Muscle of arm (tissue), 14 donors: ENCODE measurements at places on chromosomes 11 and 22. TPM values are rescaled to one million over a fixed set of nuclear protein-coding genes. Genes with fewer than 3 reads are reported as not detected.
A peak's percentile ranks its signal among the peaks of the same experiment; 100 is the strongest.

DNA sequence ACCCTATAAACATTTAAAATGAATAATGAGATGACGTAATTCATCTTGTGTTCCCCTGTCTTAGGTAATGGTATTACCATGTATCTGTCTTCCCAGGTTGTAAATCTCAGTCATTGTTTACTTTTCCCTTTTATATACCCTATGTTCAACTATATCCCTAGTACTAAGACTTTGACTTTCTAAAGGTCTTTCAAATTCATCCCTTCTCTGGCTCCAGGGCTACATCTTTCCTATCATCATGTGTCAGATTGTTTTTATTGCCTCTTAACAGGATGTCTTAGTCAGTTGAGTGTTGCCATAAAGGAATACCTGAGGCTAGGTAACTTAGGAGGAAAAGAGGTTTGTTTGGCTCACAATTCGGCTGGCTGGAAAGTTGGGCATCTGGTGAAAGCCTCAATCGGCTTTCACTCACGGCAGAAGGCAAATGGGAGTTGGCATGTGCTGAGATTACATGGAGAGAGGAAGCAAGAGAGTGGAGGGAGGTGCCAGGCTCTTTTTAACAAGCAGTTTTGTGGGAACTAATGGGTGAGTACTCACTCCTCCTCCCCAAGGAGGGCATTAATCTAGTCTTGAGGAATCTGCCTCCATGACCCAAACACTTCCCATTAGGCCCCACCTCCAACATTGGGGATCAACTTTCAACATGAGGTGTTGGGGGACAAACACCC lies 11.6 kb upstream of the DLAT start:
- DNase-seq = no peak

- no peak for DNase-seq
Measured at GRCh38 chr11:128411812-128412211, 175.5 kb downstream of the ETS1 start.

Gene PVALB
- 2.8 TPM for polyA plus RNA-seq

Gene ACR
- polyA plus RNA-seq = not detected

- DNase-seq = no peak
Measured at GRCh38 chr22:30240541-30241417, 5.8 kb downstream of the LIF start.

GRCh38 chr11:6403539-6403938 lies 13.3 kb downstream of the SMPD1 start:
- DNase-seq = no peak

DNA sequence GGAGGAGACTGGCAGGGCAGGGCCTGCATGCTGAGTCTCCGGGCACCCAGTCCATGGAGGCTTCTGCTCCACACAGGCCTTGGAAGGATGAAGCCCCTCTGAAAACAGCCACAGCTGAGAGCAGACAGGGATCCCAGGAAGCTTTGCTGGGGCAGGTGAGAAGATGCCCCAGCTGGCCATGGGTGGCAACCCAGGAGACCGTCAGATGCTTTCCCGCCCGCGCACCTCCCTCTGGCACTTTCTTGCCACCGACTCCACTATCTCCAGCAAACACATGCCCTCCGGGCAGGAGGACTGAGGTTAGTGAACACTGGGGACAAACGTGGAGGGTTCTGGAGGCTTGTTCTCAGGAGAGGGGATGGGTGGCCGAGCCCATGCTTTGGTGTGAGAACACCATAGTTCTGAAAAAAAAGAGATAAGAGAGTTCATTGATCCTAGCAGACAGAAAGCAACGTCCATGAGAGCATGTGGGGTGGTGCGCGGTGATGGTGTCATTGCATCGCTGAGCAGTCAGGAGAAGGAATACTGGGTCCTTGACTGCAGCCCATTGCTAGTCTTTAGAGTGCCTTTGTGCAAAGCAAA lies 2.3 kb downstream of the C1QTNF6 start:
- DNase-seq = no peak

GRCh38 chr11:110711776-110712658 lies at the start of gene ARHGAP20:
TSS of gene ARHGAP20 (minus strand) at chr11:110712437. CDS start at chr11:110712231, 206 bp downstream.
- peak; percentile 74 for DNase-seq

GRCh38 chr22:46752286-46752987 lies 10.0 kb upstream of the TBC1D22A start:
- DNase-seq = no peak

- DNase-seq = no peak
Measured at GRCh38 chr11:120834686-120835210, 189.2 kb upstream of the TBCEL start.

DNA sequence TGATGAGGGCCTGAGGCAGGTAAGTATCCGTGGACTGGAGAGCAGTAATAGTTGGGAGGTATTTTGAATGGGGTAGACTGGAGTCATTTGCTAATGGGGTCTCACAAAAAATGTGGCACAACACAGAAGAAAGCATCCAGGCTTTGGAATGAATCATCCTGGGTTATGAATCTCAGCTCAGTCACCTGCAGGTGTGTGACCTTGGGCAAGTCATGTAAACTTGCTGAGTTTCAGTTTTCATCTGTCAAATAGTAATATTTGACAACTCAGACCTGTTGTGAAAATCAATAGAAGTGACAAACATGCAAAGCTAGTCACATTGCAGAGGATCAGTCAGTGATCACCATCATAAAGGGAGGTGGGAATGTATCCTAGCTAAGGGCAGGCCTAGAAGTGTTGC lies 232.0 kb upstream of the TENM4 start:
- no peak for DNase-seq

DNA sequence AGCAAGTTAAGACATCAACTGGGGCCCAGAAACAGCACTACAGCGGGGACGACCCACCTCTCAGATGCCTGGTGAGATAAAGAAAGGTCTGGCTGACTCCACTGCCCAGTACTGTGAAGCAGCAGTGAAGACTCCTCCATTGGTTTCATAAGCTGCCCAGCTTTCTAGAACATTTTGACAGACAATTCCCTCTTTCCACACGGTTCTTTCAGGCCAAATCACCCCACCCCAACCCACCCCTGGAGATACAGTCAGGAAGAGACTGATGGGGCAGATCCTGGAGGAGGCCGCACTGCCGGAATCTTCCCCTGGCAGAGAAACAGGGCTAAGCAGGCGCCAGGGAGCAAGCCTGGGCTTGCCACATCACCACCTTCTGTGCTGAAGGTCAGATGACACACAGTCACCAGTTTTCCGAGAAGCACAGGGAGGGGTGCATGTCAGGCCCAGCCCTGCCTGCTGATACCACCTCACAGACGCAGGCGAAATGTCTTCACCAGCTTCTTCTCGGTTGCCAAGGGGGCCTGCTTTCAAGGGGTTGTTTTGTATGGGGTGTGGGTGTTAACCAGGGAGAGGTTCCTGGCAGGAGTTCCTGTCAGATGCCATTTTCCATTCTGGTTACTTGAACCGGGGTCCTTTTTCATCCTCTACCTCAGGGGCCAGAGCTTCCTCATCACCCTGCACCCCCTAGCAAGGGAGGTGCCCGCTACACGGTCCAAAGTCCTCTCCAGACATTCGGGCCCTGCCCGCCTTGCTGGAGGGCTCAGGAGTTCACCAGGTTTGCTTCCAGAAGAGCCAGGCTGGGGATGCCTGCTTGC lies 1.4 kb upstream of the NEAT1 start:
- DNase-seq = peak; percentile 83

- DNase-seq = no peak
Measured at GRCh38 chr11:6258571-6259081, 1.0 kb upstream of the CCKBR start.

Gene TYR
- polyA plus RNA-seq = 1.5 TPM

GRCh38 chr11:116731097-116731761 lies 41.6 kb downstream of the BUD13 start:
- no peak for DNase-seq

Gene ESAM
- 51.7 TPM for polyA plus RNA-seq

Gene UPK3A
- not detected for polyA plus RNA-seq

Gene OR2AG2
- polyA plus RNA-seq = not detected

DNA sequence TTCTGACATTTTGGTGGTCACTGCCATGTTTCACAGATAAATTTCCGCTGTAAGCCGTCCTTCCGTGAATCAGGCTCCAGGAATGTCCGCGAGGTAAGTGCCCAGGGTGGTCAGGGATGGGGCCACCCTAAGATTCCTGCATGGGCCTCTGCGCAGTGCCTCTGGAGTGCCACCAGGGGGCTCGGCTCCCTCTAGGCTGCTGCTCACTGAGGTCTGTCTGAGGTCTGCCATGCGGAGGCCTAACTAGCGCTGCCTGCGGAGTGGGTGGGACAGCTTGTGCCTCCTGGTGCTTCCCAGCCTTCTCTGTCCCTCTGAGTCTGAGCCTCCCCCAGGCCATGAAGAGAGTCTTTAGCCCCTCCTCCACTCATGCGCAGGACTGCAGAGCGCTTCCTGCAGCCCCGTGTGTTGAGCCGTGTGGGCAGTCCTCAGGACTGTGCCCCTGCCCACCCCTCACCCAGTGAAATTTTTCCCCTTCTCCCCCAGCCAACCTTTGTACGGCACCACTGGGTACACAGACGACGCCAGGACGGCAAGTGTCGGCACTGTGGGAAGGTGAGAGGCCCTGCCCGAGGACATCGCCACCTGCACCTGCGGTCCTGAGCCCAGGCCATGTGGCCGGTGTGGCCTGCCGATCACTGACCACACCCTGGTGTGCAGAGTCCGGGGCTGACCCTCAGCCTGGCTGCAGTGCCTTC lies 11.9 kb upstream of the MDK start:
- no peak for DNase-seq

- no peak for DNase-seq
Measured at GRCh38 chr11:109423466-109424190, 1.6 kb downstream of the C11orf87 start.

- DNase-seq = no peak
Measured at GRCh38 chr11:56846631-56847576, 98.4 kb upstream of the OR9G4 start.

GRCh38 chr22:50396751-50397370 lies 53.7 kb downstream of the PPP6R2 start:
- no peak for DNase-seq

DNA sequence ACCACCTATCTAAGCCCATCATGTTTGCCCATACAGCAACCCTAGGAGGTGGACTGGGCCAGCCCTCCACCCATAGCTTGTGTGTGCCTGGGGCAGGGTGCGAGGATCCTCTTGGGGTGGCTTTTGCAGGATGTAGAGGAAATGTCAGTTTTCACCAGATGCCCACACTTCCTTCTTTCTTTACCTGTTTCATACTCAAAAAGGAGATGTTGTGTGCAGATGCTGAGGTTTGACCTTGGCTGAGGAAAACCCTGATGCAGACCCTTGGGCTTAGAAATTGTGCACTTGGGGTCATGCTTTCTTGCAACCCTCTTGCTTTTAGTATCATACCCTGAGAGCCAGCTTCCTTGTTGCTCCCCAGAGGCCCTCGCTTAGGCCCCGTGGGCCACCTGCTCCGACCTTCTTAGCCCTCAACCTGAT lies 2.2 kb downstream of the HTR3A start:
- no peak for DNase-seq

Gene DGKZ
- polyA plus RNA-seq = 45.9 TPM

DNA sequence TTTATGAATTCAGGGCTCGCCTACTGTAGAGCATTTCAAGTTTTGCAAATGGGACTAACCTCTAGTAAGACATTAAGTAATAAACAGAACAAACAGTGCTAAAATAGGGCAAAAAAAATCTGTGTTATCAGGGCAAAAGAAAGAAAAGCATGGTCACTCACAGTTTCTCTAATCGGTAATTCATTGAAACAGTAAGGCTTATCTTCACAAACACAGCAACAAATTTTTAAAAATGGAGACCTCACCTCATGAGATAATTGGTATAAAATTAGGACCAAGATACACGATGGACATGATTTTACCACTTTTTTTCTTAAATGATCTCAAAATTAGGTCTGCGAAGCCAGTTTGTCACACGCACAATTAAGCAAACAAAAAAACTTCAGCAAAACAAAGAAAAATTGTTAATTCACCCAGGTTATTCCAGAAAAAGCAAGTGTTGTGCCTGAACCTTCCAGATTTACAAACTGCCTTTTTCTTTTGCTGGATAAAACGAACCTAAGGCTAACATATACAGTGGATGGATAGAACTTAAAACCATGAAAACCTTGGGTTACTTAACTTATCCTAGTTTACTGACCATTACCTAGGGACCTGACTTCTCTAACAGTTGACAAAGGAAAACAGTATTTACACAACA lies 1.4 kb downstream of the TMEM123 start:
- no peak for DNase-seq

GRCh38 chr11:79393362-79394043 lies 47.3 kb downstream of the TENM4 start:
- DNase-seq = no peak

DNA sequence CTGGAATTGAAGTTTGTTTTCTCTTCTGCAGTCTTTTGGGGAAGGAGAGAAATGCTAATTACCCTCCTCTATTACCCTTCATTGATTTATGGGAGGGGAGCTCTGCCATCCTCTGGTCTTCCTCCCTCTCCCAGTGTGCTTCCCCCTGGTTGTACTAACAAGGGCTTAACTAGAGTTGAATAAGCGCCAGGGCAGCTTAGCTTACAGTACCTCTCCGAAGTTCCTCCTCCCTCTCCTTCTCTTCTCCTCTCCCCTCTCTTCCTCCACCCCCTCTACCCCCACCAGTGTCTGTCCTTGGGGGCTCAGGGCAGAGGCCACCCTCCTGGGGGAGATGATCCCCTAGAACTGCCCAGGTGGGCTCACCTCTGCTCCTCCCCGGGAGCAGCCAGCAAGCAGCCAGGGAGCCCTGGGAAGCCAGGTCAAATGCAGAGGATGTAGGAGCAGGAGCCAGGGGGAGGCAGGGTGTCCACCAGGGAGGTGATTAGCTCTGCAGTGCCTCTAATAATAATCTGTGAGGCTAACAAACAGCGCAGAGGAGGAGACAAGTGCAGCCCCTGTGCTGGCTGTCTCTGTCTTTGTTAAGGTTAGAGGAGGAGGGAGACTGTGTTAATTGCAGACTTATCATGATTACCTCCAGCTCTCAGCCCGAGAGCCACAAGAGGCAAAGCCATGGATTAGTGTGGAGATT lies 191.6 kb upstream of the CADM1 start:
- DNase-seq = no peak

DNA sequence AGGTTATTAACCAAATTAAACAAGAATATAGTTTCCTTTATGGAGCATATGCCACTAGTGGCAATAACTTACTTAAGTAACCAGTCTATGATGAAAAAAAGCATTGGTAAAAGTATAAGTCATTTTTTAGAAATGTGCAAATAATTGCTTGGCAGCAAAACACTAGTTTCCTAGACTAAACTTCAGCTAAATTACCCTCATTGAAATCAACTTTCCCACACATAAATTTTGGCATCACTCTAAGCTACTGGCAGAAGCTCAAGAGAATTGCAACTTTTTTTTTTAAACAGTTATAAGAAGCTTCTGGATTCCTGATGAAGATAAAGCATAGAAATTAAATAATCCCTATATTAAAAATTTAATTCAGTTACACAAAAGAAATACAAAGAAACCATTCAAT lies 12.5 kb downstream of the CCDC34 start:
- DNase-seq = no peak

DNA sequence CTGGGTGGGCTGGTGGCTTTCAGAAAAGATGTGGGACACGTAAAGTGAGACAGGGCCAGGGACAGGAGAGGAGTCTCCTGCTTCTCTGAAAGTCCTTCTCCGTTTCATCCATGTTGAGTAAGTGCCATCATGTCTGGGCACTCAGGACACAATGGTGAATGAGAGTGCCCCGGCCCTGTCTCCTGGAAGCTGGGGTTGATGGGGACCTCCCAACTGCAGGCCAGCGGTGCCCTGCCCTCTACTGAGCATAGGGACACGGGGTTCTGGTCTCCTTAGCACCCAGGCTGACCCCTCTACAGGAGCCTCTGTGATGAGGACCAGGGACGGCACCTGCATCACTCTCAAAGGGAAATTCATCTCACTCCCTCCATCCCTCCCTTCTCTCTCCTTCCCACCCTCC lies 772.3 kb downstream of the BRD1 start:
- no peak for DNase-seq
